Globus pallidus (tissue), 1 donor: ENCODE measurements at places on chromosomes 3 and 15.

DNA sequence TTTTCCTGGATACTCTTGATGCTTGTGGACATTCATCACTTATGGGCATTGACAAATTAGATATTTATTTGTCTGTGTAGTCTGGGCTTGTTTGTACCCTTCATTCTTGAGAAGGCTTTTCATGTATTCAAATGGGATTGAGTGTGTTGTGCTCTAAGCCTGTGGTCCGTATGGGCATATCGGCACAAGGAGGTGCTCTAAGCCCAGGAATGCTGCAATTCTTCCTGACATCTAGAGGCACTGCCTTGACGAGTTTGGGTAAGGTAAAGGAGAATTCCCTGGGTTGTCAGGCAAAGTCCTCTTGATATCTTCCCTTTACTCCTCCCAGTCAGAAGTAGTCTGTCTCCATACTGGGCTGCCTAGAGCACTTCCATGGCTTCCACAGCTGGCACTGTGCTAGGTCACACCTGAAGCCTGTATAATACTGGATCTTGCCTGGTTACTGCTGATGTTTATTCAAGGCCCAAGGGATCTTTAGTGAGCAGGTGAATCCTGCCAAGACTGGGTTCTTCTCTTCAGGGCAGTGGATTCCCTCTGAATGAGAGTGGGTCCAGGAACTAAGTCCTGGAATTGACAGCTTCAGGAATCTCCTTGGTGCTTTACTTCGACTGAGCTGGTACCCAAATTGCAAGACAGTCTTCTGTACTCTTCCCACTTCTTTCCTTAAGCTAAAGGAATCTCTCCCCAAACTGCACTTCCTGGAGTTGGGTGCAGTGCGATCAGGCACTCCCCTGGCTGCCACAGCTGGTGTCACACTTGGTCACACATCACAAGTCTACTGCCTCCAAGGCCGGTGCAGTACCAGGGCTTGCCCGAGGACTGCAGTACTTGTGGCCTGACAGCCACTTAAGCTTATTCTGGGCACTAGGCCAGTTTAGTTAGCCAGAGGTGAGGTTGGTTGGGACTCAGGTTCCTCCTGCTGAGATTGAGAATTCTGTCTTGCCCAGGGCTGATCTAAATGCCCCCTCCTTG is 46.0 kb downstream of the GALK2 start:
- no peak for DNase-seq

GRCh38 chr3:126128504-126129397 is 44.8 kb upstream of the SLC41A3 start:
- DNase-seq, result no peak

- DNase-seq, result no peak
Measured at GRCh38 chr15:36525430-36525829, 54.0 kb upstream of the CDIN1 start.

- no peak for DNase-seq
Measured at GRCh38 chr15:48851956-48852355, 26.0 kb upstream of the EID1 start.

- no peak for DNase-seq
Measured at GRCh38 chr15:76345880-76346668, 9.5 kb downstream of the ISL2 start.

DNA sequence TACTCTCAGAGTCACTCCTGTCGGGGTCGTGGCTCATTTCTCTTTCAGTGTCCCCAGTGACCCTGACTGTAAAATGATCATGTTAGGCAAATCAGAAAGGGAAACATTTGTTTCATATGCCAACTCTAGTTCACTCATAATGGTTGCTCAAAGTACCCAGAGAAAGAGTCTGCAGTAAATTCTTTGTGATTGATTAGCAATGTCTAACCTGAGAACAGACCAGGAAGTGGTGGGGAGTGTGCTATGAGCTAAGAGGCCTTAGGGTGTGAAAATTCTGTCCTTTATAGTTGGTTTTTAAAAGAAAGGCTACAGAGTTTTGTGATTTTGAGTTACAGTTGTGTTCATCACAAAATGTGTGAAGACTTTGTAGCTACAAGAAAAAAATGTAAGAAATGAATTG is 108.9 kb downstream of the EDEM1 start:
- DNase-seq, result no peak

- no peak for DNase-seq
Measured at GRCh38 chr15:98174841-98175240, 214.3 kb downstream of the ARRDC4 start.

- no peak for DNase-seq
Measured at GRCh38 chr3:36740787-36741186, 23.6 kb downstream of the DCLK3 start.

DNA sequence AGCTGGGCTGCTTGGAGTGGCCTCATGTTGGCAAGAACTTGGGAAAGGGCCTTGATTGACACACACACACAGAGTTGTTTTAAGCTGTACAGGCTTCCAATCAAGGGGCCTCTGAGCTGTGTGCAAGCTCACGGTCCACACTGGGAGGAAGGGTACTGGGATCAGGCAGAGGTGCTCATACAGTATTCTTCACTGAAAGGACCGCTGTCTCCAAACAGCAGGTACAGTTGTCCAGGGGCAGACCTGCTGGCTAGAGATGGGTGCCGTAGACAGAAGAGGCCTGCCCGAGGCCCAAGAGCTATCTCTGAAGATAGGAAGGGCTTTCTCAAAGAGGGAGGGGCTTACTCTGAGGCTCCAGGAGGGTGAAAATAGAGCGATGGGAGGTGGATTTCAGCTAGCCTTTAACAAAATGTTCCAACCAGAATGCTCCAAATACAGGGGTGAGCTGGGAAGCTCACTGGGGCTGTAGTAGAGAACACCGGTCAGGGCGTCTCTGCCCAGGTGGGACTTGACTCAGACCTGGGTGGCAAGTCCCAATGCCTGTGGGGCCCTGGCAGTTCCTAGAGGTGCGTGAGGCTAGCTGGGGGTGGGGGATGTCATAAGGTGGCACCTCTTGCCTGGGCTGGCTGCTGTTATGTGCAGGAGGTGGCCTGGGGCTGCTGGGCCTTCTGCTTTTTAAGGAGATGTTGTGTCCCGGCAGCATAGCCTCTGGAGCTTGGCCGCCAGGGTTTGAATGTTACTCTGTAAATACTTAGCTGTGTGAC is 42.7 kb downstream of the RASGRF1 start:
- no peak for DNase-seq

- no peak for DNase-seq
Measured at GRCh38 chr15:99207672-99208071, 41.7 kb downstream of the TTC23 start.

GRCh38 chr3:152860736-152861135 is 25.8 kb downstream of the P2RY1 start:
- no peak for DNase-seq

- DNase-seq, result no peak
Measured at GRCh38 chr15:84616235-84616634, 15.4 kb downstream of the ZSCAN2 start.

- no peak for DNase-seq
Measured at GRCh38 chr15:40347559-40348473, 3.0 kb upstream of the PHGR1 start.

- DNase-seq, result peak; percentile 78
Measured at GRCh38 chr3:19155375-19155774, 7.1 kb downstream of the KCNH8 start.

- DNase-seq, result no peak
Measured at GRCh38 chr15:35208353-35208752, 123.3 kb upstream of the NANOGP8 start.

GRCh38 chr3:99248913-99249312 is 347.4 kb upstream of the DCBLD2 start:
- DNase-seq, result no peak

DNA sequence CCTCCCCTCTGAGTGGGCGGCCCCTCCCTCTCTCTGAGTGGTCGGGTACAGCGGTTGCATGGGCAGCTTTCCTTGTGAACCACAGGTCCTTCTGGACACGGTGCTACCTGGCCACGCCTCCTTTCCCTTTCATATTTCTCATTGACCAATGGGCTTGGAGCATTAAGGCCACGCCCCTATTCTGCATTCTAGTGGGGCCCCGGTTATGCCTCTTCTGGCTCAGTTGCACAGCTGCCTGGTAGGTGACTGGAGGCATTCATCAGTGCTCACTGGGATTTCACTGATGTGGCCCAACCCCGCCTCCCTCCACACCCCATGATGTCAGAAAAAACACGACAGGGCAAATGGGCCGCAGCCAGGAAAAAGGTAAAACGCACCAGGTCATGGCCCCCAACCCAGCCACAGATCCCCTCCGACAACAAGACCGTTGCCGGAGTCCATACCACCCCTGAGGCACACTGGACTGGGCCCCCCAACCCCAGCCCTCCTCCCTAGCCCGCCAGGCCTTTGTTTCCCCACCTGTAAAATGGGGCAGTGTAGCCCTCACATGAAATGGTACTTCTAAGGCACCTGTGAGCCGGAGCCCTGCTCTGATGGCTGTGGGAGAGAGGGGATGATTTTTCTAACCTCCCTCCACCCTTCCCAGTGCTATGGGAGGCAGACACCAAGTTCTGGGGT is 26.3 kb downstream of the NGRN start:
- no peak for DNase-seq

DNA sequence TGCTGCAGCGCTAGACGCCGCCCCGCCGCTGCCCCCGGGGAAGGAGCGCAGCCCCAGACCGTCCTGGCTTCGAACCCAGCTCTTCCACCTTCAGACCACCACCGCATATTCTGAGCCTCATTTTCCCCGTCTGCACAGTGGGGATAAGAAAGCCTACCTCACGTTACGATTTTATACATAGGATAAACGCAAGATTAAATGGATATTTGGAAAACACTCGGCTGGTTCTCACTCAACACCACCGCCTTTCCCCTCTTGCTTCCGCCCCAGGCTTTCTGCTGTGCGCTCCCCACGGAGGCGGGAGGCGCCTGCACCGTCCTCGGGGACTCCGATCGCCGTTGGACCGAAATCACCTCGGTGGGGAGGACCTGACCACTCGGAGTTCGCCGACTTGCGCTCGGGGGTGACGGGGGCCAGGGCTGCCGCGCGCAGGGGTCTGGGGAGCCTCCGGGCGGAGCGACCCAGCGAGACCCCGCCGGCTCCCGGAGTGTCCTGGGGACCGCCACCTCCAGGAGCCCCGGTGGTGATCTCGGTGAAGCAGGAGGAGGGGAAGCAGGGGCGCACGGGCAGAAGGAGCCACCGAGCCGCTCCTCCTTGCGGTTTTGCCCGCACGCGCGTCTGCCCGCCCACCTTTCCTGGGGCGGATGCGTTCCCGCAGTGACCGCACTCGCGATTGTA is 4.0 kb downstream of the FBXL22 start:
- no peak for DNase-seq

- no peak for DNase-seq
Measured at GRCh38 chr3:28982906-28983305, 298.0 kb upstream of the RBMS3 start.

DNA sequence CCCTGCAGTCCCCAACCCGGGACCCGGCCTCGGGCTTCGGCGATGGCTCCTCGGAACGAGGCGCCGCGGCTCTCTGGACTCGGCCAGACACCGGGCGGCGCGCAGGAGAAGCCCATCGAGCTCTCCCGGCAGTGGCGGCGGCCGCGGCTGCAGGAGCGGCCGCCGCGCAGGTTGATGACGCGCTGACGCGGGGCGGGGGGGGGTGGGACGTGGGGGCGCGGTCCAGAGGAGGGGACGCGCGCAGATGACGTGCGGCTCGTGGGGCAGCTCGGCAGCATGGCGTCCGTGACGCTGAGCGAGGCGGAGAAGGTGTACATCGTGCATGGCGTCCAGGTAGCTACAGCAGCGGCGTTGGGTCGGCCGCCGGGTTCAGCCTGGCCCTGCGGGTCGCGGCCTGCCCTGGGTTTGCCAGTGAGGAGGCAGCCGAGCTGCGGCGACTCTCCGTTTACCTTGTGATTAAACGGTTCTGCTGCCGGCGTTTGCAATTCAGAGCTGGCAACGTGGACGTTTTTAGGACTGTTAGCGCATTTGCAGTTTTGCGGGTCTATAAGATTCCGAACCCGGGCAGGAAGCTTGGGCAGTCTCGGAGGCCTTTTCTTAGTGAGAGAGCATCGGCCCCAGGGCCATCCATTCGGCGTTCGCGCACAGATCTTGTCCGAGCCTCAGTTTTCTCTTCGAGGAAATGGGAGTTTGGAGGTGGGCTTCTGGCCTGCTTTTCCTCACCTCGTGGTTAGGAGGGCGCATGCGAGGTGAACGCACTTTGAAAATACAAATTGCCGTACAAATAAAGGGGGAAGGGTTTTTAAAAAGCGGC is at the start of the genes EXOSC7 and ZDHHC3:
TSS of gene EXOSC7 (plus strand) at position 243 of the 814 bp plus-strand sequence. CDS start at position 277, 34 bp downstream.
TSS of gene ZDHHC3 (minus strand) at position 173 of the 814 bp plus-strand sequence. CDS start 16,738 bp downstream, outside the sequence.
- DNase-seq, result peak; percentile 82

GRCh38 chr3:135803028-135803692 is 162.4 kb upstream of the PPP2R3A start:
- no peak for DNase-seq

DNA sequence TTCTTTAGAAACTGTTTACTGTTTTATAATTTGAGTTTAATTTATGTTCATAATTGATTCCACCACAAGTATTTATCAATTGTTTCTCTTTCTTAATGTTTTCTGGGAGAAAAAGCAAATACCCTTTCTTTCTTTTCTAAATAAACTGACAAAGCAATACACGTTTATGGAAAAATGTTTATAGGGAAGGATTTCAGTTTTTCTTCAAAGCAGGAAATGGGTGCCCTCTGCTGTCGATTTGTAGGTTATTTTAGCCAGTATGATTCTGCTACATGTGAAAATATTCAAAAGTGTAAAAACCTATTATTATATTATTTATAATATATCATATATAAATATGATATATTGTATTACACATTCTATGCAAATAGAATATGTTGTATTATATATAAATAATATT is 921.0 kb upstream of the ROBO1 start:
- no peak for DNase-seq

DNA sequence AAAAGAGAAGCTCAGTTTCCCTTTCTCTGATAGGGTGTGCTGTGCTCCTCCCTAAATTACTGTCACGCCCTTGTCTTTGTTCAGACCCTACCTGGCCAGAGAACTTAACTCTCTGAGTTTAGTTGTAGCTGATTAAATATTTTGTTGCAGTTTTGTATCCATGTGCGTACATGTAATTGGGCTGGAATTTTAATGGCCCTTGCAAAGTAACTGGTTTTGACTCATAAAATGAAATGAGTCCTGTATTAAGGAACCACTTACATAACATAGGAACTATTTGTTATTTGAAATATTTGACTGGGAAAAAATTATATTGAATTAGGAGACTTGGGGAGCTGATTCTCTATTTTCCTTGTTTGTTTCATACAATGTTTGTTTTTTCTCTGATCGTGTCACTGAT is 80.2 kb downstream of the LRRK1 start:
- DNase-seq, result no peak

- DNase-seq, result no peak
Measured at GRCh38 chr3:25493246-25493645, 65.2 kb downstream of the RARB start.

DNA sequence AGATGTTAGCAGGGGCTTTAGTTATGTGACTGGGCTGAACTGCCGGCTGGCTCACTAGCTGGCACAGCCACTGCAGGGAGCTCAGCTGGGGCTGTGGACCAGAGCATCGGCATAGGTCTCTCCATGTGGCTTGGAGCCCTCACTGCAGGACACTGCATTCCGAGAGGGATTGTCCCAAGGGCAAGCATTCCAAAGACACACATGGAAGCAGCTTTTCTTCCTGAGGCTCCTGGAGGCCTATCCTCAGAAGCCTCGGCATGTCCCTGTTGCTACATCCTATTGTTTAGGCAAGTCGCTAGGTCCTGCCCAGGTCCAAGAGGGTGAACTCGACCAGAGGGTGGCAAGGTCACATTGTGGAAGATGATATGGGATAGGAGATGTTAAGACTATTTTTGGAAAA is 209.8 kb downstream of the PLCL2 start:
- DNase-seq, result no peak
